ENCODE measurements at places on chromosomes 3 and 15. TPM values are rescaled to one million over a fixed set of nuclear protein-coding genes. Genes with fewer than 3 reads are reported as not detected.

GRCh38 chr3:101099791-101100190 lies 106.6 kb upstream of the ABI3BP start:
- DNase-seq, result no peak

DNA sequence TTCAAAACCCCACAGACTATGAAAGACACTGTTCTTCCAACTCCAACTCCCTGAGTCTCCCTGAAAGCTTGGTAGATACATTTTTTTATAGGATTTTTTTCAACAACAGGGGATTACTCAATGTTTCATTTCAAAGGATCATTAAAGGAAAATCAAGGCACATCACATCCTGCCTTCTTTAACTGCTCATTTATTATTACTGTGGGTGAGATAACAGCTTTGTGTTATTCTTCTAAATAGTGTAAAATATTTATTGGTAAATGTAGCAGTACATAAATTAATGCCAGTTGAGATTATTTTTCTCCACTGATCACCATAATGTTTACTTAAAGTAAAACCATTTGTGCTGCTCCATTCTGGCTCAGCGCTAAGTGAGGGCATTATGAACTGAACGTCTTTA lies 57.2 kb downstream of the AGBL1 start:
- DNase-seq, result no peak

Gene ANKRD34C
- total RNA-seq, result not detected

DNA sequence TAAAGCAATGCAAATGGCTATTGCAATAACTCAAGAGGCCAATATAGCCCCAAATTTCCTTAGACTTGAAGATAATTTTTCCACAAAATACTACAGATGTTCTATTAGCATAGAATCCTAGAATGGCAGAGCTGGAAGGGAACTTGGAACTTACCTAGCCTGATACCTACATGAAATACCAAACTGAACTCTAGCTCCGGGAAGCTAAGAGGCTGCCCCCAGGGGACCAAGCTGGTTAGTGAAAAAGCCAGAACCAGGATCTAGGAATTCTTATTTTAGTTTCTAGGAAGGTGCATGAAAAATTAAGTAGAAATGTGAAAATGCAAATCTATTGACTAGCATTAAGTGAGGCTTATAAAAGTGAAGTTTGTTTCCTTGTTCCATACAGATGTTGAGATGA lies 256.0 kb upstream of the CBLB start:
- no peak for DNase-seq

DNA sequence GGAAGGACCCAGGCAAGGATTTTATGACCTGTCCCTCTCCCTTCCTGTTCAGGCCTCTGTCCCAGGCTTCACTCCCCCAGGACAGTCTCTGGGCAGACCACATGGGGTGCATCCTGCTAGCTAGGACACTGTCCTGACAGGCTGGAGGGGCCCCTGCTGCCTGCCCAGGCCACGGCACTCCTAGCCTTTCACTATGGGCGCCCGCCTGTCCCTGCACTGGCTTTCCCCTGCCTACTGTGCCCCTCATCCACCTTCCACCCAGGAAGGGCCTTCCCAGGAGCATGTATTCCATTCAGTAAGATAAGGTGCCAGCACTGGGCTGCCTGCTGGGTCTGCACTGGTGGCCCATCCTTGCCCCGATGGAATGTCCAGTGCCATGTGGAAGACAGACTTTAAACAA lies 145.3 kb downstream of the DNAJB8 start:
- DNase-seq, result no peak

GRCh38 chr3:128584412-128585020 lies 66.1 kb downstream of the RPN1 start:
- peak; percentile 59 for DNase-seq

DNA sequence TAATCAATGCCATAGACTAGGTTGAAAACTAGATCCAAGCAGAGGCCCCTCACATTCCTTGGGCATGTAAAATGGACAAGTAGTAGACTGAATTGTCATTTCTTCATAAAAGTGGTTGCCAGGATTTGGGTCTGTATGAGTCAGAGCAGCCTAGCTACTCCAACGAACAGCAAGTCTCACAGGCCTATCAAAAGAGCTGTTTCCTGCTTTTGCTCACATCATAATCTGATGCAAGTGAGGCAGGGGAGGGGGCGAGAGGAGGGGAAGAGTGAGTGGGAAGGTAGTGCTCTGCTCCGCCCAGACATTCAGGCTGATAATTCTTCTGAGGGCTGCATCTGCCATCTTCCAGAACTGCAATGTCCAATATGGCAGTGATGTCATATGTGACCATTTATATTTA lies 228.9 kb upstream of the PRICKLE2 start:
- no peak for DNase-seq

Gene XIRP1
- 4.1 TPM for total RNA-seq

Gene RPL4
- 3,813 TPM for total RNA-seq

GRCh38 chr15:70882361-70882760 lies 9.9 kb downstream of the THAP10 start:
- DNase-seq, result no peak

GRCh38 chr3:194294199-194294894 lies 56.8 kb downstream of the CPN2 start:
- peak; percentile 30 for DNase-seq

GRCh38 chr3:33061782-33062181 lies 35.2 kb downstream of the GLB1 start:
- peak; percentile 33 for DNase-seq

DNA sequence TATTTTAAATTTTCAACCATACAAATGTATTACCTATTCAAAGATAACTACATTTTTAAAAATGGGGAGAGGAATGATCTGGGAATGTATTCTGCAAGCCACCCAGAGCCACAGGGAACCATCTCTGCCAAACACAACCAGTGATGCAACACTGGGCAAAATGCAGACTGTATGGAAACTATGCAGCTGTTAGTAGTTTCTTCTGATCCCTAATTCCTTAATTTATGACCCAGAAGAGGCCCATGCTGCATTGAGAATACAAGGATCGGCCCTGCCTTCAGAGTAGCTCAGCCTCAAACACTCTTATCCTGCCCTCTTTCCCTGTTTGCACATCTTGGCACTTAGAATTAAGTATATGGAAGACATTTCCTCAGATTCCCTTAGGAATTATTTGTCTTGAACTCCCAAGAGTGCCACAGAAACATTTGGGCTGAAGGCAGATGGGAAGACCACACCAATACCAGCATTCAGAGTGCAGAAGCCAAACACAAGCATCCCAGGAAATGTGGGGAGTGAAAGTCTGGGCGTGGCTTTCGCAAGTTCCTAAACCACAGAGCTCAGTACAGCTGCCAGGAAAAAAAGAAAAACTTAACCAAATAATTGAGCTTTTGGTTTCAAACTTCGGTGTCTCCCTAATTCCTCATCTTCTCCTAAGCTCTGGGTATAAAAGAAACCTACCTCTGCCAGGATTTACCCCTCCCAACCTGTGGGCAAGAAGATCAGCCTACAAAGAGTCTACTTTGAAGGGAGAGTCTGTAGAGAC lies 5.3 kb downstream of the SNUPN start:
- no peak for DNase-seq

Gene SERINC4
- total RNA-seq, result 0.31 TPM

Gene CCR3
- total RNA-seq, result not detected

GRCh38 chr3:183769453-183769852 lies 55.9 kb downstream of the MAP6D1 start:
- DNase-seq, result no peak

GRCh38 chr15:34370643-34371042 lies 3.6 kb upstream of the LPCAT4 start:
- DNase-seq, result no peak

GRCh38 chr15:57395292-57395691 lies 19.0 kb downstream of the CGNL1 start:
- no peak for DNase-seq

Gene UBA7
- 101 TPM for total RNA-seq

DNA sequence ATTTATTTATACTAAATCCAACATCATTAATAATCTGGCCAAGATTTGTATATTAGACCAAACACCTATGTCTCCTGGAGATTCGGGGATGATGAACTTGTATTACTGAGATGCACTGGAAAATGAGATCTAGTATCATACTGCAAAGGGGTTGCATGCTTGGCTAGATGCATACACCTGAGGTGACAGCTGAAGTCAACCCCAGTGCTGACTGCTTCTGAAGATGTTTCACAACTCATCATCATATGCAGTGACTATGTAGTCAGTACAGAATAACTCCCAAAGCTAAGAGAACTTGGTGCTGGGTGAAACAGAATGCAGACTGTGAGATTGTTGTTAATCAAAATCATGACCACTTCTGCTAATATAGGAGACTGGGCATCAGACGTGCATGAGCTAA lies 1114.2 kb downstream of the NSUN3 start:
- DNase-seq, result no peak

DNA sequence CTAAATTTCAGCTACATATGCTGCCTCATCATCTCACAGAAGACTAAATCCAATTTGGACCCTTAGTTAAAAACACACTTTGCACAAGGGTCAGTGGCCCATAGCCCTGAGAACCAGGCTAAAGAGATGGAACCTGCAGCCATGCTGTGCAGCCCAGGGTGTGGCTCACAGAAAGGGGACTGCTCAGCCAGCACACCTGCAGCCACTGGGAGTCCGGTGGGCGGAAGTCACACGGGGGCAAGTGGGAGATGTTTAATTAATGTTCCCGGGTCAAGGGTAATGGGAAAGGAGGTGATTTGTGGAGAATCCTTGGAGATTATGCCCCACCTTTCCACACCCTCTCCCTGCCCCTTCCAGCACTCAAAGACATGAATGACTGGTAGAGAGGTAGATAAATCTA lies 467.4 kb downstream of the EPHB1 start:
- DNase-seq, result no peak

Measured in activated naive CD4-positive, alpha-beta T cell treated with anti-CD3 and anti-CD28 coated beads, Interleukin-2, amount 50 U/mL, for 72 hours (primary cell).